ENCODE measurements at places on chromosomes 2 and 18. TPM values are rescaled to one million over a fixed set of nuclear protein-coding genes. Genes with fewer than 3 reads are reported as not detected.

The SRD5A2 gene
- not detected for polyA plus RNA-seq

The SCN3A gene
- polyA plus RNA-seq: not detected

The MEP1B gene
- not detected for polyA plus RNA-seq

The ANXA4 gene
- 11.5 TPM for polyA plus RNA-seq

The TUBB6 gene
- 136 TPM for polyA plus RNA-seq

The ANKRD30B gene
- polyA plus RNA-seq: not detected

The PTRHD1 gene
- 105 TPM for polyA plus RNA-seq

The ERBB4 gene
- 1.1 TPM for polyA plus RNA-seq

The GCG gene
- polyA plus RNA-seq: not detected

The DNAH7 gene
- polyA plus RNA-seq: 1.1 TPM

The DQX1 gene
- 0.32 TPM for polyA plus RNA-seq

The C2orf69 gene
- 33.4 TPM for polyA plus RNA-seq

All from GM23338 (cell line).